ENCODE measurements at places on chromosomes 2 and 18.

- no peak for DNase-seq
Measured at GRCh38 chr2:133733901-133734255, 165.6 kb upstream of the NCKAP5 start.

- no peak for DNase-seq
Measured at GRCh38 chr2:203718087-203718486, 11.6 kb downstream of the CD28 start.

- DNase-seq, result no peak
Measured at GRCh38 chr2:197102231-197102630, 175.7 kb upstream of the PGAP1 start.

- DNase-seq, result no peak
Measured at GRCh38 chr2:121090088-121090715, 194.8 kb downstream of the TFCP2L1 start.
